Right renal cortex interstitium (tissue), 3 donors: ENCODE measurements at places on chromosomes 5 and 9. TPM values are rescaled to one million over a fixed set of nuclear protein-coding genes. Genes with fewer than 3 reads are reported as not detected.

- no peak for DNase-seq
Observed at GRCh38 chr5:124650147-124650561, 96.3 kb downstream of the ZNF608 start.

Gene S100Z
- polyA plus RNA-seq: 0.21 TPM

Gene CBY3
- 0.65 TPM for polyA plus RNA-seq

Gene PCDHA12
- polyA plus RNA-seq: 0.08 TPM

GRCh38 chr5:14718778-14719177 is 54.3 kb downstream of the OTULIN start:
- no peak for DNase-seq

- no peak for DNase-seq
Observed at GRCh38 chr5:717143-717542, 24.0 kb upstream of the TPPP start.

DNA sequence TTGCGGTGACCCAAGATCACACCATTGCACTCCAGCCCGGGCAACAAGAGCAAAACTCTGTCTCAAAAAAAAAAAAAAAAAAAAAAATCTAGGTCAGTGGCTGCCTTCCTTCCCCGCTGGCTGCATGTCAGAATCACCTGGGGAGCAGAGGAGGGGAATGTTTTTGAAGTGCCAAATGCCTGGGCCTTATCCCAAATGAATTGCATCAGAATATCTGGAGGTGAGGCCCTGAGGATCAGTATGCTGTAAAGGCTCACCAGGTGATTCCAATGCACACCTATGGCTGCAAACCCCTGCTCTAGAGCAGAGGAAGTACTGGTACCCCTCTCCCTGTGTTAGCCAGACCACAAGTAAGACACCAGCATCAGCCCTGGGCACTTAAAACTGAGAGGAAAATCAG is 44.7 kb upstream of the GABRP start:
- no peak for DNase-seq

Gene SCGB3A2
- not detected for polyA plus RNA-seq

GRCh38 chr9:16519001-16519400 is 351.5 kb downstream of the BNC2 start:
- no peak for DNase-seq

DNA sequence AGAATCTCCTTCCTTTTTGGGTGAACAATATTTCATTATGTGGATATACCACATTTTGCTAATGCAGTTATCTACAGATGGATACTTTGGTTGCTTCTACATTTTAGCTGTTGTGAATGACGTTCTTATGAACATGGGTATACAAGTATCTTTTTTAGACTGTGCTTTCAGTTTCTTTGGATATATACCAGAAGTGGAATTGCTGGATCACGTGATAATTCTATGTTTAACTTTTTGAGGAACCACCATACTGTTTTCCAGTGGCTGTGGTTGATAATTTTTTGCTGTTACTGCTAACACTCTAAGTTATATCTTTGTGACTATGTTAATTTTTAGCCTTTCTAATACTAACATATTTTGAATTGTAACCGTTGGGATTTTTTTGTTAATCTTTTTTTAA is 12.5 kb downstream of the WDR70 start:
- DNase-seq: no peak

DNA sequence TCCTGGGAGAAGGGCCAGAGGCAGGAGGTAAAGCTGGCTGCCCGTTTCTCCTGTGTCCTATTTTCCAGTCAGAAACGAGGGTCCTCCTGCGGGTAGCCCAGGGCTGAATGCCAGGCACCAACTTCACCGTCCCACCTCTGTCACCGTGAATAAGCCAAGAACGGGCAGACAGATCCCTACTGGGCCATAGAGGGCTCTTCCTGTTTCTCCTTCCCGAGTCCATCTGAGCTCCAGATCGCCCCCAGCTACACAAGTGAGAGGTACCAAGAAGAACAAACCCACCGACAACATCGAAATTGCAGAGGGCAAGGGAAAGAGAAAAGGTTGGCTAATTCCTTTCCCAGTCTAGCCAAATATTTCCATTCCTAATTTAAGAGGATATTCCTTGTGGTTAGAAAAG is 93.7 kb downstream of the SPOCK1 start:
- DNase-seq: no peak

- DNase-seq: no peak
Observed at GRCh38 chr9:27856054-27856453, 282.8 kb upstream of the C9orf72 start.

Gene PTBP3
- 92.0 TPM for polyA plus RNA-seq

- no peak for DNase-seq
Observed at GRCh38 chr9:132370592-132370991, 15.8 kb upstream of the SETX start.

Gene MRPL36
- polyA plus RNA-seq: 44.6 TPM

GRCh38 chr5:175166026-175166425 is 278.0 kb downstream of the DRD1 start:
- no peak for DNase-seq
